ENCODE measurements at places on chromosomes 16 and 17.

DNA sequence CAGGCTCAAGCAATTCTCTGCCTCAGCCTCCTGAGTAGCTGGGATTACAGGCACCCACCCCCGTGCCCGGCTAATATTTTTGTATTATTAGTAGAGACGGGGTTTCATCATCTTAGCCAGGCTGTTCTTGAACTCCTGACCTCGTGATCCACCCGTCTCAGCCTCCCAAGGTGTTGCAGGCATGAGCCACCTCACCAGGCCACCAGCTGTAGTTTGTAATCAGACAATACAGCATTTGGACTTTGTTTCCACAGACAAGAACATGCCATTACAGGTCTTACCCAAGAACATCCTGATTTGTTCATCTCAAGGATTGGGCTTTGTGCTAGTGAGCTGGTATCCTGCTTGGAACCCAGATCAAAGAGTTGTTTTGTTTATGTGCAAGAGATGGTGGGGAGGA lies 30.1 kb downstream of the C17orf100 start:
- DNase-seq, result no peak

DNA sequence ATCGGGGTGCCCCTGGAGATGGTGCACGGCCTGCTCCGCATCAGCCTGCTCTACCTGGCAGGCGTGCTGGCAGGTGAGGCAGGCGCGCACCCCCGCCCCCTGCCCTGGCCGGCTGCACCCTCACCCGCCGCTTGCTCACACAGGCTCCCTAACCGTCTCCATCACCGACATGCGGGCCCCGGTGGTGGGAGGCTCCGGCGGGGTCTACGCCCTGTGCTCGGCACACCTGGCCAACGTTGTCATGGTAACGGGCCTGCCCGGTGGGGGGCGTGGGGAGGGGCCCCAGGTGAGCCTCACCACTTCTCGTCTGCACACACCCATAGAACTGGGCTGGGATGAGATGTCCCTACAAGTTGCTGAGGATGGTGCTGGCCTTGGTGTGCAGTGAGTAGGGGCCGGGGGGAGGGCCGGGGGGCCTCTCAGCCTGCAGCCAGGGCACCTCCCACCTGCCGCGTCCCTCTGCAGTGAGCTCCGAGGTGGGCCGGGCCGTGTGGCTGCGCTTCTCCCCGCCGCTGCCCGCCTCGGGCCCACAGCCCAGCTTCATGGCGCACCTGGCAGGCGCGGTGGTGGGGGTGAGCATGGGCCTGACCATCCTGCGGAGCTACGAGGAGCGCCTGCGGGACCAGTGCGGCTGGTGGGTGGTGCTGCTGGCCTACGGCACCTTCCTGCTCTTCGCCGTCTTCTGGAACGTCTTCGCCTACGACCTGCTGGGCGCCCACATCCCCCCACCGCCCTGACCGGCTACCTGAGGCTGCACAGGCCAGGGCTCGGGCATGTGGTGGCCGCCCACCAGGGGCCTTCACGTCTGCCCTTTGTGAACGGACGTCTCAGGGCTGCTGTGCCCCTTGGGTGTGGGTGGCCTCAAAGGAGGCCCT lies 2.1 kb downstream of the RHBDL1 start:
- peak; percentile 34 for DNase-seq

- DNase-seq, result no peak
Measured at GRCh38 chr17:73949903-73950592, 253.4 kb upstream of the RPL38 start.

DNA sequence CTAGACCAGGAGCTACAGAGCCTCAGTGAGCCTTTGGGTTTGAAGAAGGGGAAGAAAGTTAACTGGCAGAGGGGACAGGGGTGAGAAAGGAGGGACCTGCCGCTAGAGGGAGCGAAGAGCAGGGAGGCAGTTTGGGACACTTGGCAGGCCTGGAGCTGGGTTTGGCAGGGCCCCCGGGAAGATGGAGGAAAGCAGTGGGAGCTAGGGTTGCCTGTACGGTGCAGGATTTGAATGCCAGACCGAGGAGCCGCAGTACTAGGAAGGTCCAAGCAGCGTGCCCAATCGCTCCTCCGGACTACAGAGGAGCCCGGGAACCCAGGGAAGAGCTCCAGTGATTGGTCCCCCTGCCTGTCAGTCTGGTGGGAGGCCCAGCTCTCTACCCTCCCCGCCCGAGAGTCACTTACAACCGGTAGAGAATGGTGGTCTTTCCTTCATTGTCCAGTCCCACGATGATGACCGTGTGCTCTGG lies 1.3 kb downstream of the ARL5C start:
- DNase-seq, result no peak

GRCh38 chr16:13835387-13835786 lies 84.6 kb upstream of the ERCC4 start:
- DNase-seq, result no peak

DNA sequence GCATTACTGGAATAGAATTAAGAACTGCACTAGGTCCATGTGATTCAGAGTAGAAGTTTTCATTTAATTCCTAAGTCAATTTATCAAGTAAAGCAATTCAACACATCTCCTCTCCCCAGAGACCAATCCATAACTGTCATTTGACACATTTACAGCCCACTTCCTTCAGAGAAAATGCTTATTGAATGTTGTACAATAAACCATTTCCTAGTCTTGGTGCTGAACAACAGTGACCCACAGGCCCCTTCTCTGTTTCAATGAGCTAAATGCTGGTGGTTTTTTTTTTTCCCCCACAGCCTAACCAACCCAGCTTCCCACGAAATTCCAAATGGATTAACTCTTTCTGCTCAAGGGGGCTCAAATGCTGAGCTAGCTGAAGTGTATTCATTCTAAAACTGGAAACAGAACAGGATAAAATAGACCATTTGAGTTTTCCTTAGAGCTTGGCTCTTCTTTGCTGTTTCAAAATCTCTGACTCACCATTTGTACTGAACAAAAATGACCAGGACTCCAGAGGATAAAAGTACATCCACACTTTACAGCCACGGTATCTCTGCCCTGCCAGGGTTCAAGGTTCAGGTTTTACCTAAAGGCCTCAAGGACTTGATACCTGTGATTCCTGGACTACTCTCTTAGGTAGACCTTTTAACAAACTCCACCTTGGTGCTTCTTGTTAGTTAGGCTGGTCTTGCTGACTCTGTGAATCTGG lies 62.3 kb downstream of the TMEM100 start:
- DNase-seq, result no peak
